Activated T-helper 1 cell treated with anti-CD3 and anti-CD28 coated beads, Interleukin-12 subunit alpha, Interleukin-12 subunit beta, Interleukin-2, Interleukin-4 antibody, amounts not matched to agents 30 ng/mL and 10 ng/mL and 1 ng/mL, durations not matched to agents 14 hours and 24 hours and 36 hours (primary cell): ENCODE measurements at places on chromosomes 11 and 22. TPM values are rescaled to one million over a fixed set of nuclear protein-coding genes. Genes with fewer than 3 reads are reported as not detected.

Gene CAPN5
- total RNA-seq, result 0.10 and 0.32 TPM in 2 replicates

Gene OR52N2
- total RNA-seq, result not detected in 2 replicates

Gene PLAAT2
- total RNA-seq, result not detected in 2 replicates

Gene OVCH2
- not detected in 2 replicates for total RNA-seq

Gene RBMXL2
- total RNA-seq, result not detected in 2 replicates

Gene STX5
- total RNA-seq, result 34.2 and 39.9 TPM in 2 replicates

Gene SCGB1C1
- total RNA-seq, result not detected in 2 replicates

Gene RFPL1
- total RNA-seq, result not detected in 2 replicates

Gene MOB2
- 22.6 and 27.5 TPM in 2 replicates for total RNA-seq

Gene CYTH4
- 49.5 and 57.1 TPM in 2 replicates for total RNA-seq

Gene ART1
- total RNA-seq, result not detected in 2 replicates

Gene DDT
- 94.7 and 115 TPM in 2 replicates for total RNA-seq

Gene PRODH
- 1.0 and 1.2 TPM in 2 replicates for total RNA-seq

Gene CDC45
- 104 and 116 TPM in 2 replicates for total RNA-seq

Gene RASD2
- total RNA-seq, result not detected in 2 replicates

Gene TMEM121B
- 0.20 and 0.23 TPM in 2 replicates for total RNA-seq

Gene MMP27
- not detected in 2 replicates for total RNA-seq

Gene BBOX1
- not detected in 2 replicates for total RNA-seq

Gene DTX4
- 0.05 TPM in 2 replicates for total RNA-seq

Gene GALNT18
- total RNA-seq, result 5.3 and 5.7 TPM in 2 replicates

Gene CALCB
- 0.49 and 0.52 TPM in 2 replicates for total RNA-seq

Gene OR5AS1
- total RNA-seq, result not detected in 2 replicates

Gene ARHGAP20
- total RNA-seq, result not detected in 2 replicates

Gene ISX
- not detected in 2 replicates for total RNA-seq

Gene C22orf42
- not detected in 2 replicates for total RNA-seq

Gene SLC43A3
- total RNA-seq, result 181 and 184 TPM in 2 replicates

Gene VPS11
- total RNA-seq, result 23.5 and 24.0 TPM in 2 replicates

Gene OR52I2
- not detected in 2 replicates for total RNA-seq

Gene LARGE1
- 0.05 and 0.10 TPM in 2 replicates for total RNA-seq

Gene GPR83
- 0.15 TPM in 1 of 2 replicates, not detected in the other for total RNA-seq

Gene KCNA4
- total RNA-seq, result not detected in 2 replicates

Gene YPEL4
- total RNA-seq, result 0.26 and 0.39 TPM in 2 replicates

Gene LRP4
- 0.08 and 0.15 TPM in 2 replicates for total RNA-seq

Gene KDM4D
- total RNA-seq, result 1.1 TPM in 2 replicates

Gene MYBPC3
- total RNA-seq, result not detected in 2 replicates

Gene IFTAP
- total RNA-seq, result 0.99 and 1.9 TPM in 2 replicates

Gene C11orf58
- total RNA-seq, result 150 and 152 TPM in 2 replicates

Gene SEC14L2
- total RNA-seq, result 25.6 and 27.0 TPM in 2 replicates

Gene MMP3
- total RNA-seq, result not detected in 2 replicates

Gene PRR33
- total RNA-seq, result 0.05 TPM in 1 of 2 replicates, not detected in the other

Gene GPR137
- total RNA-seq, result 35.3 and 41.8 TPM in 2 replicates

Gene RTN4RL2
- total RNA-seq, result 0.54 TPM in 1 of 2 replicates, not detected in the other

Gene MPZL2
- total RNA-seq, result 13.2 and 15.9 TPM in 2 replicates

Gene FAM83F
- total RNA-seq, result 0.05 and 0.39 TPM in 2 replicates

Gene POU2AF2
- total RNA-seq, result not detected in 2 replicates
